ENCODE measurements at places on chromosomes 3 and 15.

GRCh38 chr3:134647902-134648760 lies 2.7 kb downstream of the KY start:
- DNase-seq = no peak

DNA sequence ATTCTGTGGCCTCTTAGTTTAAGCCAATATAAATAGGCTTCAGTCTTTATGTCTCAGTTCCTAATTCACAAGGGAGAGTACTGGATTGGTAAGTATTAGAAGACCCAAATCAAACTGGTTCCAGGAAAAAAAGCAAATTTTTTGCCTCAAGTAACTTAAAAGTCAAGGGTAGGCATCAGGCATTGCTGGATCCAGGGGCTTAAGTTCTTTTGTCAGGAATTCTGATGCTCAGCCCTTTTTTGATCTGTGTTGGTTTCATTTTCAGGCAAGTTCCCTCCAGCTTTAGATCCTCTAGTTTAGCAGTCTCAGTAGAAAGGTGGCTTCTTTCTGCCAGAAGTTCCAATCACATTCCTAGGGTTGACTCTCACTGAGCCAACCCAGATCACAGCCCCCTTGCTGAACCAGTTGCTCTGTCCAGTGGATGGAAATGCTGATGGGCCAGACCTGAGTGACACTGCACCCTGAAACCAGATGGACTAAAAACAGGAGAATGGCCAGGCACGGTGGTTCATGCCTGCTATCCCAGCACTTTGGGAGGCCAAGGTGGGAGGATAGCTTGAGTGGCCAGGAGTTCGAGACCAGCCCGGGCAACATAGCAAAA lies 253.5 kb downstream of the SHQ1 start:
- DNase-seq = no peak

DNA sequence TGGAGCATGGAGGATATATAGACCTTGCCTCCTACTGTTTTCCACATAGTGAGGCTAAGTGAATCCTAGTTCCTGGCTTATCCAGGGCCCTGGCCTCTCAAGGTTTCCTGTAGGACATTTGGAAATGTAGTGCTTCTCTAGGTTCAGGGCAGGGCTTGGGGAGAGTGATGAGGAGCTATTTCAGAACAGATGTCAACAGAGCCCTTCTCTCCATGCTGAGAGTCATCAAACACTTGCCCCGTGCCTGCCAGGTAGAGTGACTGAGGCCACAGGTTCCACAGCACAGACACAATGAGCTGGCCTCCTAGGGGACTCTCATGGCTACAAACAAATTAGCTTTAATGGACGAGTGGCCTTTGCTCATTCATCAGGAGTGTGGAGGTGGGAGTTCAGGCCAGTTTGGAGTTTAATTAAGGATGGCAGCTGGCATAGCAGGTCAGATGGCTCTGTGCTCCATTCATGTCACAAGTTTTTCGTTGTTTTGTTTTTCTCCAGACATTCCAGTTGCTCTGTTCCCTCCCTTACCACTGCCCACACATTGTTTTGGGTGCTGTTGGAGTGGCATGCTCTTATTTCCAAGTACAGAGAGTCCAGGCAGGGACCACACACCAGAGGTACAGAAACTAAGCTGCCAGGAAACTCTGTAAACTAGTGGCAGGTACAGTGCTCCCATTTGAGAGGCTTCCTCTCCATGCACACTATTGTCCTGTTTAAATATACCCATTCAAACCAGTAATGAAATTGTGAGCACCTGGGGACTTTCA lies 189.8 kb downstream of the RYR3 start:
- no peak for DNase-seq

GRCh38 chr15:78055919-78056713 lies 21.4 kb downstream of the TBC1D2B start:
- DNase-seq = no peak

GRCh38 chr15:29139540-29140459 lies 129.8 kb downstream of the NSMCE3 start:
- DNase-seq = peak; percentile 18

DNA sequence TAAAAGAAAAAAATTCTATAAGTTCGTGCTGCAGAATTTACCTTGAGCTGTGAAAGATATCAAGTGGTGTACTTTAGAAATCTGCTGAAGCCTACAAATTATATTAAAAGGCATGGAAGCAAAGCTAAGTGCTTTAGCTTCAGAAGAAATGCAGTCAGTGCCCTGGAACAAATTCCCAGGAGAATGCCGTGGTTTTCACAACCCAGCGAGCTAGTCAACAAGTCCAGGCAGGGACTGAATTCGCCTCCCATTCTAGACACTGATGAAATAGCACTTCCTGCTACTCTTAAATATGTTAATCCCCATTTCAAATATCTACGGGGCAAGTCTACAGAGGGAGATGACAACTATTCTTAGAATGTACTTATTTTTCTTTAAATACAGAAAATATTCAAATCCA lies 326.4 kb upstream of the IGF1R start:
- DNase-seq = no peak

GRCh38 chr15:76963596-76963995 lies 31.3 kb upstream of the PSTPIP1 start:
- DNase-seq = no peak

GRCh38 chr3:133547432-133548041 lies 25.9 kb upstream of the CDV3 start:
- no peak for DNase-seq

All from stimulated activated CD4-positive, alpha-beta T cell treated with anti-CD3 and anti-CD28 coated beads, TNF-alpha, amount 100 ng/mL, for 1 hour (primary cell).